ENCODE measurements at places on chromosomes 6 and 20.

GRCh38 chr6:30965140-30965601, 18.3 kb upstream of the MUC21 start:
- no peak for DNase-seq

GRCh38 chr6:68572525-68572924, 62.6 kb upstream of the ADGRB3 start:
- no peak for DNase-seq

DNA sequence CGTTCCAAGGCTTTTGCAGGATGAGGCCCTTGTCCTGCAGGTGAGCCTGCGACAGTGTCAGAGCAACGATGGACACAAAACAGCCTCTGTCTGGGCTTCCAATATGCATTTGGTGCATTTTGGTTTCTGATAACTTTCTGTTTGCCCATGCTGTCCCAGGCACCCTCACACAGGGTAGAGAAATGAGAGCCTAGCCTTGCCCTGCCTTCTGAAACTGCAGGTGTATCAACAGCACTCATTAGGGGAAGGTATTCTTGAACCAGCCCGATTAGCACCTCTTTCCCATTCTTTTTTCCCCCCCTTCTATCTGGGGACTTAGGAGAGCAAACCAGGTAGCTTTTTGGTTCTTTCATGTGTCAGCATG, 30.3 kb downstream of the CHMP4B start:
- no peak for DNase-seq

GRCh38 chr20:3595541-3595940, 67.7 kb downstream of the GFRA4 start:
- no peak for DNase-seq

- no peak for DNase-seq
These were observed 523 bp downstream of the TMEM30A start for GRCh38 chr6:75283907-75284631.

- no peak for DNase-seq
These were observed 77.1 kb downstream of the SOD2 start for GRCh38 chr6:159615918-159616317.

GRCh38 chr6:62528894-62529526, 243.0 kb upstream of the KHDRBS2 start:
- no peak for DNase-seq

- DNase-seq = no peak
These were observed 8.4 kb upstream of the IRF4 start for GRCh38 chr6:382883-383810.

DNA sequence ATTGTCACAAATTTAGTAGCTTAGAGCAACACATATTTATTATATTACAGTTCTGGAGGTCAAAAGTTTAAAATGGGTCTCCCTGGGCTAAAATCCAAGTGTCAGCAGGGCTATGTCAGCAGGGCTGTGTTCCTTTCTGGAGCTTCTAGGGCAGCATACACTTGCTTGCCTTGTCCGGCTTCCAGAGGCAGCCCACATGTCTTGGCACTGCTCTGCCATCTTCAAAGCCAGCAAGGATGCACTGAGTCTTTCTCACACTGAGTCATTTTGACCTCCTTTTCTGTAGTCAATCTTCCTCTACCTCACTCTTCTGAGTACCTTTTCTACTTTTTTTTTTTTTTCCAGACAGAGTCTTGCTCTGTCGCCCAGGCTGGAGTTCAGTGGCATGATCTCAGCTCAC, 39.0 kb downstream of the ADGRF4 start:
- DNase-seq = no peak

- no peak for DNase-seq
These were observed 147.2 kb upstream of the HMGCLL1 start for GRCh38 chr6:55726144-55726543.

DNA sequence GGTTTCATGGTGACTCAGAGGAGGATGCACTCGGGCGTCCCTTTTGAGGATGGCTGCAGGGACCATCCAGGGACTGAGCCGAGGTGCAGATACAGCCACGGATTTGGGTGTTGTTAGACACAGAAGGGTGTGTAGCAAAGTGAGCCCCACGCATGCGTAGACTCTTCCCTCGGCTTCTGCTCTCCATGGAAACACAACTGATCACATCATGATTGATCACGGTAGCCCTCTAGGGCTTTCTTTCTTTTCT, 606 bp upstream of the ULBP1 start:
- no peak for DNase-seq

DNA sequence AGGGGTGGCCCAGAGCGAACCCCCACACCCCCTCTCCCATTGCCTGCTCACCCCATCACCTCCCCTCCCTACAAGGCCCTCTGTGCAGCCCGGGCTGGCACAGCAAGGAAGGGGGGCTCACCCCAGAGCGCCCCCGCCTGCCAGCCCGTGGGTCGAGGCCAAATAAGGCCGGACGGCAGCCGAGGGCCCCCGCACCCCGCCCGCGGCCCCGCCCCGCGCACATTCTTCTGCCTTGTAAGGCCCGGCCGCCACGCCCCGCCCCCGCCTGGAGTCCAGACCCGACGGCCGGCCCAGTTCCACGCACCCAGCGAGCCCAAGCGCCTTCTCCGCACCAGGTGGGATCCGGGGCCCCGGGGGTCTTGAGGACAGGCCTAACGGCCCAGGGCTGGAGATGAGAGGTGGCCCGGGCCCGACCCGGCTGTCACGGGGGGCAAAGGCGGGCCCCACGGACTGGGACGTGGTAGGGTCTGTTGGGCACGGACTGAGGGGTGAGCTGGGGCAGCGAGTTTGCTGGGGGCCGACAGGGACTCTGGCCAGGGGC, at the start of gene MYL9:
Gene MYL9 (plus strand): TSS at position 293 of the 541 bp plus-strand sequence. CDS start 3,366 bp downstream, outside the sequence.
- no peak for DNase-seq

DNA sequence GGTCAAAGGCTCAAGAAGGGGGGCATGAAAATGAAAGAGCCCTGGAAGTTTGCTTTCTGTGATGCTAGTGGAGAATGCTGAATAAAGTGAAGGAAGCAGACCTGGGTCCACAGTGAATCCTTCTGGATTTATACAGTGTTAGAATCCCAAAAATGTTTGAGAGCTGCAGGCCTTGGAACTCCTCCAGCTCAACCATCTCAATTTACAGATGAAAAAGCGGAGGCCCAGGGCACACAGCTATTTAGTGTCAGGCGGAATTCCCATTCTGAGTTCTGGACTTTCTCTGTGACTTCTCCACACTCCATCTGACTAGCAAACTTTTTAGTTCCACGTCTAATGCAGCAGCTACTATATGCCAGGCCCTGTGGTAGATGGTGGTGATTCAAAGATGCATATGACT, 1.5 kb upstream of the PRSS35 start:
- no peak for DNase-seq

DNA sequence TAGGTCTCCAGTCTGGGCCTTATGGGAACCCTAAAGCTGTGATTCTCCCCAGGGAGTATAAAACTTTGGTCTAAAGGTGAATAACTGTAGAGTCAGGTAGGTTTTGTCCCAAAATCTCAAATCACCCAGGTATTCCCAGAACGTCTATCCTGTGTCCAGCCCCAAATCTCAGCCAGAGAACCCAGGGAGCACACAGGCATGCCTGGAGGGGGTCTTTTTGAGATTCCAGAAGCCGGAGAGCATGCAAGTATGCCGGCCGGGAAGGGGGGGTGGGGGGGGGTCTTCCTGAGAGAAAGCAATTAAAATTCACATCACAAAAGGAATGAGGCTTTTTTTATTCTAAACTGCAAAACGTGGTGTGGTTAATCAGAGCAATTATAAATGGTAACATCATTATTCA, 210.0 kb downstream of the PTPRT start:
- DNase-seq = no peak

DNA sequence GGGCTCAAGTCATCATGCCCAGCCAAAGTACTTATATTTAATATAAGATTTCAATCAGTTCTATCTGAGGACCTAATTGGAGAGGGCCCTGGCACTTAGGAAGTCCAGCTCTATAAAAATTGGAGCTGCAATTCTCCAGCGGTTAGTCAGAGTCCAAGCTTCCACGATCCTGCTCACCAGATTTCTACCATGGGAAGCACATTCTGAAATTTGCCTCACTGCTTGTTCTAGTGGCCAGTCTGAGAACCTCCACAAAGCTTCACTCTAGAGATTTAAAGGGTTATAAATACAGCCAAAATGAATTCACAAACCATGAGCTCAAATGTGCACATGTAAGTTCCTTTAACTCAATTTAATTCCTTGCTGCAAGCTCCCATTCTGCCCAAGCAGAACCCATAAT, 33.5 kb downstream of the PNLDC1 start:
- no peak for DNase-seq

GRCh38 chr6:27002447-27002846, 245.1 kb upstream of the PRSS16 start:
- DNase-seq = no peak

DNA sequence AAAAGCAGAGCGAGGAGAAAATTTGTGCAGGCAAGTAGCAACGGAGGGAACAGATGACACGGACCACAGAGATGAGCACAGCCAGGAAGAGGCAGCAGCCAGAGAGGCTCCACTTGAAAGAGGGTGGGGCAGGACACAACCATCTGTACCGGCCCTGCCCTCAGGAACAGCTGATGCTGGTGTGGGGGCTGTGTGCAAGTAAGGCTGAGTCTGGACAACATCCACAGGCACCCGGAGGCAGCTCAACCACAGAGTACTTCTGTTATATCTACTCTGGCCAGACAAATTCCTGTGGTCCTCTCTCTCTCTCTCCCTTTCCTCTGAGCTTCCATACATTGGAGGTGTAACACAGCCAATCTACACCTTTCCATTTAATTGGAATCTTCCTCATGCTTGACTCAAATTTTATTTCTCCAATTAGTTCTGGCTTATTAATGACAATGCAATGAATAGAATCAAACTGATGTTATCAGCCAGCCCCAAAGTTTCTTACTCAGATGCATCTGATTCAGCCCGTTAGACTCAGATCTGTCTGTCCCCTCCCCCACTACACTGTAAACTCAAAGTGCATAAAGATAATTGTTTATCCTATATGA, 24.9 kb downstream of the KIF13A start:
- no peak for DNase-seq

GRCh38 chr6:11016452-11016851, 27.7 kb downstream of the ELOVL2 start:
- DNase-seq = no peak

GRCh38 chr6:37516076-37516919, 16.6 kb upstream of the CCDC167 start:
- no peak for DNase-seq
